Nephron progenitor cell (in vitro differentiated cells): ENCODE measurements at places on chromosomes 16 and 17.

DNA sequence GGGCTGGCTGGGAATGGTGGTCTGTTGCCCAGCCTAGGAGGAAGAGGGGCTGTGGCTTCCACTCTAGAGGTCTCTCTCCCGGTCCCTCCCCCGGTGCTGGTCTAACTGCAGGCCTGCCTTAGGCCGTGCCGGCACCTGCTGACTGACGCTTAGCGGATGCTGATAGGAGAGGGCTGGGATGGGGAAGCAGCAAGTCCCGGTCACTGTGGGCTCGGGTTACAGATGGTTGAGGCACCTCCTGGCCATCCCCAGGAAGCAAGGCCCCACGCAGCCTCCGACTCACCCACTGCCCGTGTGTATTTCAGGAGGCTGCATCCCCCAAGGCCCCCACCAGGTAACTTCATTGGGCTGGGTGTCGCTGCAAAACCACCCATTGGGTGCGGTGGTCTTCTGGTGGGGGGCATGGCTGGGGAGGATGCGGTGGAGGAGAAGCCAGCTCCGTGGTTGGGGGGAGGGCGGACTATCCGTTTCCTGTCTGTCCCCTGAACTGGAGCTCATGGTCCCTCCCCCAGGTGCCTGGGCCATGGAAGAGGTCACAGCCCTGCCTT, 278.9 kb downstream of the SEC14L1 start:
- DNase-seq: peak; percentile 70

- peak; percentile 68 for DNase-seq
Observed at GRCh38 chr17:17780922-17781590, 55.7 kb downstream of the SREBF1 start.

DNA sequence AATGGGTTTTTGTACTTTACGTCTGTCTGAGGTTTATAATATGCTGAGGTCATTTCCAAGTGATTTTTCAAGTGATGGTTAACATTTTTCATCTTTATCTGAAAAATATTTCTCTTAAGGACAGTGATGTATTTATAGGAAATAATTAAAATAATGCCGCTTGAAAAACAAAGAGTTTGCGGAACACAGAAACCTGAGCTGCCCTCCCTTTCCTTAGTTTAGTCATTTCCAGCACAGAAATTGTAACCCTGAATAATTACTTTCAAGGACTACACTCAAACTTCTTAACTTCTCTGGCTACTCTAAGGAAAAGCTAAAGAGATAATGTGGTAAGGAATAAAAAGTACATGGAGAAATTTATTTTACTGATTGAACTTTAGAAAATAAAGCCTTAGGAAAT, 54.6 kb downstream of the MRTFB start:
- DNase-seq: no peak

- DNase-seq: no peak
Observed at GRCh38 chr17:9132944-9133610, 111.8 kb downstream of the NTN1 start.

- no peak for DNase-seq
Observed at GRCh38 chr16:87851141-87851587, 18.1 kb downstream of the SLC7A5 start.

DNA sequence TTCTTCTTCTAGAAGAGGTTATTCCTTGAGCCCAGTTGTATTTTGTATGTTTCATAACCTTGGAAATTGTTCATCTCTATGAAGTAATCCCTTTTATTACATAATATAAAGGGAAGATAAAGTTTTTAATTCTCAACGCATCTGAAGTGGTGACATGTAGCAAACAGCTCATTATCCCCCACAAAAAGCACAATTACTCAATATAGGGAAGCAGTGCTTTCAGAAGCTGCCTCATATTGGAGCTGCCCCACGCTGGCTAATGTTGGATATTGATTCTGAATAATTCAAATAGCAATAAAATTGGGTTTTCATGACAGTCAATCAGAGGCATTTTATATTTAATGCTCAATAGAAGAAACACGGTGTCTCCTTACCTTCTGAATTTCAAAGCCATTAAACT, 604.3 kb upstream of the RBFOX1 start:
- DNase-seq: no peak

DNA sequence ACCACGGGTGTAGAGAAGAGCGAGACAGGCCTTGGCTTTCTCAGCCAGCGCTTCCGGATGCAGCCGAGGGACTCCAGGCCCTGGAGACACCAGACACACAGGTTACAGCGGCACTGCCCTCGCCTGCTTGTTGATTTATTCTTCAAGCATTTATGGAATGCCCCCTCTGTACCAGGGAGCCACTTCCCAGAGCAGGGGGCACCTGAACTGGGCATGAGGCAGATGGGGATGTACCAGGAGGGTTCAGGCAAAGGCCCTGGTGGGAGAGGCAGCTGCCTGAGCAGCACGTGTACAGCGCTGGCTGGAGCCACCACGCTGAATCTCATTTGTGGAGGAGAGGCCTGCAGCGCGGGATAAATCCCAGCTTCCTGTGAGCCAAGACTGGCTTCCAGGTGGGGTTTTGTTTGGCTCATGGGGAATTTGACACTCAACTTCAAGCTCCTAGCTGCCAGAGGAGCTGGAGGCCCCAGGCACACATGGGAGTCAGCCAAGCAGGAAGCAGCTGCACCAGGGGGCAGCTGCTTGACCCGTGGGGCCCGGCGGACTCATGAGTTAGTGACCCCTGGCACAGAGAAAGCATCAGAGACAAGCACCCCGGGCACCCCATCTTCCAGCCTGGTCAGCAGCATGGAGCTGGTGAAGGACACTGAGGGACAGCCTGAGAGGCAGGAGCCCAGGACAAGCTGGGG, 59.7 kb downstream of the IL21R start:
- peak; percentile 46 for DNase-seq

- no peak for DNase-seq
Observed at GRCh38 chr17:55246583-55246982, 18.2 kb upstream of the HLF start.

- no peak for DNase-seq
Observed at GRCh38 chr17:13367154-13367553, 234.6 kb downstream of the HS3ST3A1 start.

- DNase-seq: peak; percentile 93
Observed at GRCh38 chr17:49880291-49881053, 32.6 kb upstream of the TAC4 start.

DNA sequence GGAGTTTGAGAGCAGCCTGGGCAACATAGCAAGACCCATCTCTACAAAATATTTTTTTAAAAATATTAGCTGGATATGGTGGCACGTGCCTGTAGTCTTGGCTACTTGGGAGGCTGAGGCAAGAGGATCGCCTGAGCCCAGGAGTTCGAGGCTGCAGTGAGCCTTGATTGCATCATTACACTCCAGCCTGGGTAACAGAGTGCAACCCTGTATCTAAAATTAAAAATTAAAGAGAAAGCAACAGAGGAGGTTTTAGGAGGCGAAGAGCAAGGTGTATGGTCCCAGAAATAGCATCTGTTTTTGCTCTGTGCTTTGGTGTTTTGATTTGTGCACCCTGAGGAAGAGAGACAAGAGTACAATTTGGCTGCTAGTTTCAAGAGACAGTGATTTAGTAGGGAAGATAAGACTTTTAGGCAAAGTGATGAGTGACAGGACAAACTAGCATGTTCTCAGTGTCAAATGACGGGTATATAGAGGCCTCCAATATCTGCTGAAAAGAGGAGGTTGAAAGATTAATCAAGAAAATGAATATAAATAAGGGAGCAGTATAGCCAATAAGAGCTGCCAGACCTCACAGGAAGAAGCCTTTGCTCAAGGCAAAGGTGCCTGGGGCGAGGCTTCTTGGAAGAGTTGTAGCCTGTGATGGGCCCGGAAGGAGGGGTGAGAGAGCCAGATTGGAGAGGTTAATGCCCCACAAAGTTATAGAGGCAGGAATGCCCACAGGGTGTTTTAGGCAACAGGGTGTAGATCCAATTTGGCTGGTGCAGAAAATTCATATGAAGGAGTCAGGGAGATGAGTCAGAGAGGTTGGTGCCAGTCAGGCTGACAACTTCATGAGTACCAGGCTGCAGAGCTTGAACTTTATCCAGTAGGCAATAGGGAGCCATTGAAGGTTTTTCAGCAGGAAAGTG, 11.4 kb downstream of the HLF start:
- DNase-seq: no peak

DNA sequence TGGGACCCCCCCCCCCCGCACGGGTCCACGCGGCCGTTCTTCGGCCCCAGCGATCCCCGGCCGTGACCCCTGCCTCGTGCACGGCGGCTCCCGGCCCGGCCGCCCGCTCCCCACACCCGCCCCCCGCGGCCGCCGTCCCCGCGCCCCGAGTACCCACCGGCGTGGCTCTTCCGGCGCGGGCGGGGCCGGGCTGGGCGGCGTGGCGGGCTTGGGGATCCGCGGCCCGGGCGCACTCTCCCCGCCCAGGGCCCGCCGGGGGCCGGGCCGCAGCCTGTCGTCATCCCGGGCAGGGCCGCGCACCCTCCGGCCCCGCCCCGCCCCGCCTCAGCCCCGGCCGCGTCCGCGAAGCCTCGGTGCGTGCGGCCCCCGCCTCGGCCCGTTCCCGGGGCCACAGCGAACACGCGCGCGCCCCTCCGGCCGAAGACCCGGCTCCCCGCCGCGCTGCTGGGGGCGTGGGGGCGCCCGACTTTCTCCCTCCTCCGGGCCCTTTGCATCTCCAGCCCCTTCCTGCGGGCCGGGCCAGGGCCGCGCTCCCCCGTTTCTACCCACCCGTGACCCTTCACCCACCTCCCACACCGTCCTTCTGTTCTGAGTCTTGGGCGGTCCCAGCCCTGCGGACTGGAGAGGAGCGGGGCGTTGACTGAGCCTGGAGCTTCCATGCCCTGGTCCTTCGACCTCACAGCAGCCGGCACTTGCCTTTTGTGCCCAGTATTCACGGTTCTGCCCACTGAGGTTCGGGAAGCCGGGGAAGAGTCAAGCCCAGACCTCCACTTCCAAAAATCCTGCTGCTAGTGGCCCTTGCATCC, 840 bp downstream of the MYO1C start:
- DNase-seq: peak; percentile 73
